ENCODE measurements at places on chromosomes 7 and 10.

- no peak for DNase-seq
Observed at GRCh38 chr10:32111585-32111984, 55.4 kb upstream of the KIF5B start.

DNA sequence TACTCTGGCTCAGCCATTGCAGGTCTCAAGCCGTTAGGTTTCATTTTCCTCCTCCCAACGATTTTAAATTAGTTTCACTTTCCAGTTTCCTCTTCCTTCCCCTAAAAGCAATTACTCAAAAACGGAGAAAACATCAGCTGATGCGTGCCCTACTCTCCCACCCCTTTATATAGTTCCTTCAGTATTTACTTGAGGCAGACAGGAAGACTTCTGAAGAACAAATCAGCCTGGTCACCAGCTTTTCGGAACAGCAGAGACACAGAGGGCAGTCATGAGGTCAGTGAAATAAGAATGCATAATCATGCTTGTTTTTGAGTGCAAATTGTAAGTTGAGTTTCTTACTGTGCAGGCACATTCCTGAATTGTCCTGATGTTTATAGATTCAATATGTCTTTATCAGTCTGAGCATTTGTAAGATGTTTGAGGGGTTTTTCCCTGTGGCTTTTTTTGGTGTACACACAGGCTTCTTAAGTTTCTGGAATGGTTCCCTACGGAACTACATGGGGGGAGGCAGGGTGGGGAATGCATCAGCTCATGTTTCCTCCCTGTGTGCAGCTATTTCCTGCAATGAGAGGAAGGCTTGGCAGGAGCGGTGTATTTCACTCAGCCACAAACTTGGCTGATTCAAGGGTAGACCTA is at the start of gene IFIT3:
Gene IFIT3, plus strand, starts transcription at position 195 of the 639 bp plus-strand sequence. Its CDS starts 77 bp downstream, at position 272.
- DNase-seq, result no peak

- peak; percentile 19 for DNase-seq
Observed at GRCh38 chr7:101173752-101174244, 6.3 kb downstream of the NAT16 start.

- no peak for DNase-seq
Observed at GRCh38 chr7:92295391-92295790, 49.6 kb downstream of the ANKIB1 start.

All from activated CD4-positive, CD25-positive, alpha-beta regulatory T cell (primary cell).